ENCODE measurements at places on chromosomes 11 and 22.

DNA sequence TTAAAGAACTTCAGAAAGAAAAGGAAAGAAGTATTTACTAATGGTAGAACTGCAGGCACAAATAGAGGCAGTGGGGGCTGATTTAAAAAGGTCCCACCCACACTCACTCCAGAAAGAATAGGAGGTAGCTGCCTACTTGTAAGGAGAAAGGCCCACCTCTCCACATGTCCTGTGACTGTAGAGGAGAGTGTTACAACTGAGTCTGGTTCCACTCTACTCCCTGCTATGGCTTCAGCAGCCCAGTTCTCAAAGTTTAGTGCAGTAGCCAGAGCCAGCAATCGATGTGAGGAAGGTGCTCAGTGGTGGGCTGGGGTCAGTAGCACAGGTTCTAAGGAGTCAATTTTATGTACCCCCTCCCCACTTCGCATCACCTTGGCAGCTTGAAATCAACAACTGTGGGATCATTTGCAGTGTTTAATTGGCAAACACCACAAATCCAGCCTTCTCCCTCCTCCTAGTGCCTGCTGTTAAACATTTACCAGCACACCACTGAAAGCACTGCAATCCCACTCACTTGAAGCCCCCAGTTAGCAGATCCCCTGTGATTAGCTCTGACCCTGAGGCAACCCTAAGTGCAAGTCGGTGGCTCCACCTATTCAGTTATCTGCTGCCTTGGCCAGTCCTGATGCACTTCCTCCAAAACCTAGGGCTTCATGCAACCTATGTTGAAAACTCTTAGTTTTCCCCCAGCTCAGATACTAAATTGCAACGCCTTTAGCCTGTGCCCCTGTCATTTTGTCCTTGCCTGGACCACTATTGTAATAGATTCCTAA lies 146.6 kb downstream of the BBOX1 start:
- no peak for DNase-seq

GRCh38 chr11:69939551-69940245 lies 120.5 kb upstream of the FGF3 start:
- DNase-seq = no peak

DNA sequence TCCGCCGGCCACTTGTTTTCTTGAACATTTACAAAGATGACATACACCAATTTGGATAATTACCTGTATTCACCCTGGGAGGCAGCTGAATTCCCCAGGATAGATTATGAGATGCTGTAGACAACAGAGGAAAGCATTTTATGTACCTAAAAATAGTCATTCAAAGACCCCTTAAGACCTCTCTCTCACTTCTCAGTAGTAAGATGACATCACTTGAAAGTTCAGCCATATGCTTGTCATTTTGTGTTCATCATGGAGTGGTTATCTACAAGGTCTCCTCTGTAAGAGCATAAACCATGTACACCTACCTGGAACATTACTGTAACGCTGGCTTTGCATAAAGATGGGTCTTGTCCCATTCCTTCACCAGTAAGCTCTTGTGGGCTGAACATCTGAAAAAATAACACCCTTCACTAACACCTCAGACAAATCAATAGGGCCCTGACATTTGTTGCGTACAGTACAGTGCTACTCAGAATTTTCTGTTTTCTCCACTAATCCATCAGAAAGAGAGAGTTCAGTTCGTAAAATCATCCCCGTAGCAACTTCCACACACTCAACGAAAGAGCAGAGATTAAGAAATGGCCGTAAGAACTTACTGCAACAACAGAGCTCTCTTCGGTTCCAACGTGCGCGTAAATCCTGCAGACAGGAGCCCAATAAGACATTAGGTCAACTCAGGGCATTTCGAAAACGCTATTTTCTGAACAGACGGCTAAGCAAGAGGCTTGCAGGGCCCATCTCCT lies 15.6 kb upstream of the WDR74 start:
- DNase-seq = no peak

GRCh38 chr11:116861539-116861938 lies 24.1 kb upstream of the APOA1 start:
- no peak for DNase-seq

- no peak for DNase-seq
These were observed 46.0 kb upstream of the CLPB start for GRCh38 chr11:72480347-72480746.

GRCh38 chr11:475941-476340 lies 25.9 kb downstream of the PTDSS2 start:
- DNase-seq = no peak

GRCh38 chr11:18265949-18266348 lies at the start of gene SAA1:
Gene SAA1 (plus strand): TSS chr11:18266264. CDS start chr11:18266888, 624 bp downstream.
- DNase-seq = no peak

DNA sequence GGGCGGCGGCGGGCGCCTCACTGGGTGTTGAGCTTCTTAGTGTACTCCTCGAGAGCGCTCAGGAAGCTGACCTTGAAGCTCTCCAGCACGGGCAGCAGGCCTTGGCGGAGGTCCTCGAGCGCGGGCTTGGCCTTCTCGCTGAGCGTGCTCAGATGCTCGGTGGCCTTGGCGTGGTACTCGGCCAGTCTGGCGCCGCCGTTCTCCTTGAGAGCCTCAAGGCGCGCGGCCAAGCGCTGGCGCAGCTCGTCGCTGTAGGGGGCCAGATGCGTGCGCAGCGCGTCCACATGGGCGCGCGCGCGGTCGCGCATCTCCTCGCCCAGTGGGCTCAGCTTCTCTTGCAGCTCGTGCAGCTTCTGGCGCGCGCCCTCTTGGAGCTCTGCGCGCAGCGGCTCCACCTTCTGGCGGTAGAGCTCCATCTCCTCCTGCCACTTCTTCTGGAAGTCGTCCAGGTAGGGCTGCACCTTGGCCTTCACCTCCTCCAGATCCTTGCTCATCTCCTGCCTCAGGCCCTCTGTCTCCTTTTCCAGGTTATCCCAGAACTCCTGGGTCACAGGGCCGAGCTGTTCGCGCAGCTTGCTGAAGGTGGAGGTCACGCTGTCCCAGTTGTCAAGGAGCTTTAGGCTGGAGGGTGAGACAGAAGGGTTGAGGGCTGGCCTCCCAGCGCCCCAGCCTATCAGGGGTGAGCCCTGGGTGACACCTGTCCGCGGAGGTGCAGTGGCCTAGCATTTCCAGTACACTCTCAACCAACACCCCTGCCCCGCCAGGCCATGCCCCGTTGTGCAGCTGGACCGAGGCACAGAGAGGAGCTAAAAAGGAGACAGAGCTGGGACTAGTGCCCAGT lies 1.4 kb downstream of the APOA1 start:
- peak; percentile 49 for DNase-seq

DNA sequence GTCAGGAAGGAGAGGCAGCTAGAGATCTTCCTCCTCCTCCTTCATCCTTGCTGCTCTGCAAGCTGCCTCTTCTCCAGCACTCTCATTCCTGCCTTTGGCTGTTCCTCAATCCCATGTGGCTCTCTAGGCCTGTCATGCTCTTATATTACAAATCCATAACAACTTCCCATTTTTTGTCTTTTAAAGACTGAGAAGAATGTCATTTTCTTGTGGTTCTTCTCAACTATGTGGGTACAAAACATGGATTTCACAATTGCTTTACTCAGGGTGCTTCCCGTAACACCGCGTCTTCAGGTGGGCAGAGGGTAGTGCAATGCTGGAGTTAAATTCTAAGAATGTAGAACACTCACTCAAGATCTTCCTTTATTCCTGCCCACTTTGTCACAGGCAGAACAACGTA lies 6.8 kb upstream of the CAT start:
- no peak for DNase-seq

DNA sequence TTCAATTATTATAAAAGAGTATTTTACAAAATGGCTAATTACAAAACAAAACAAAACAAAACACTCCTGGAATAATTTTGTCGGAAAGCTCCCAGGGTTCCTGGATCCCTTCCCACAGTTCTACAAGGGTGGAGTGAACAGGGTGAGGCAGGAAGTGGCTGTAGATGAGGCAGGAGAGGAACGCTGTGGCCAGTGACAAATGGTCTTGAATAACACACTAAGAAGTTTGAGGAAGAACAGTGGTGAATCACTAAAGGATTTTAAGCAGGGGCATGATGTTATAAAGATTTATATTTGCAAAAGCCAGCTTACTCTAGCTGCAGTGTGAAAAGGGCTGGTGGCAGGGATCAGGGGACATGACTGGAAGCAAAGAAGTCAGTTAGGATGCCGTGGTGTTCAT lies 33.8 kb upstream of the APOA1 start:
- no peak for DNase-seq

GRCh38 chr11:65516135-65516968 lies 8.5 kb upstream of the SCYL1 start:
- no peak for DNase-seq

DNA sequence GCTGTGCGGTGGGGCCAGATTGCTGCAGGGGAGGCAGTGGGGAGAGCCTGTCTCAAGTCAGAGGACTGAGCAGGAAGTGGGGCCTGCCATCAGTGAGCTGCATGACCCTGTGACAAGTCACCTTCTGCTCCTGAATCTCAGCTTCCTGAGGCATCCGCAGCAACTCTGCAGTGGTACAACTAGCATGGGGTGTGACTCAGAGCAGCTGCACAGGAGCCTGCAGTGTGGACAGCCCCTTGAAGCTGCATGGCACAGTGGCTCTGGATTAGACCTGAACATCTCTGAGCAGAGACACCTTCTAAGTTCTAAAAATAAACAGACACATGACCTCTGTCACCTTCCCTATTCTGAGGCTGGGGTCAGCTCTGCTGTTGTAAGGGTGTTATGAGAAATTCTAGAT lies 18.0 kb downstream of the FAM227A start:
- DNase-seq = no peak

DNA sequence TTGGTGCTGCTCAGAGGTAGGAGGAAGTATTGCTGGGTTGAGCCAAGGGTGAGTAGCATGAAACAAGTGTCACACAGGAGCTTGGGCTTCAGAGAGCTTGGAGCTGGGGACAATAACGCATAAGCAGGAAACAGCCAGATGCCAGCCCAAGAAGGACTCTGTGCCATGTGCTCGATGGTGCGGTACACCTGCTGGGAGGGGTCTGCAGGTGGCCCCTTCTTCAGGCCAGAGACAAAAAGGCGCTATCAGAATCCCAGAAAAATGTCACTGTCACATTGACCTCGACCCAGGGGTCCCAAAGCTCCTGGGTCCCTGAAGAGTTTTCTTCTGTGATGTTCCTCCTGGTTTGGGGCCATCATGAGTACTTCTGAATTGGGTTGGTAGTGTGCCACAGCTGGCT lies 244.4 kb downstream of the TBC1D22A start:
- DNase-seq = no peak

GRCh38 chr22:45621836-45622600 lies 49.6 kb upstream of the ATXN10 start:
- DNase-seq = no peak

DNA sequence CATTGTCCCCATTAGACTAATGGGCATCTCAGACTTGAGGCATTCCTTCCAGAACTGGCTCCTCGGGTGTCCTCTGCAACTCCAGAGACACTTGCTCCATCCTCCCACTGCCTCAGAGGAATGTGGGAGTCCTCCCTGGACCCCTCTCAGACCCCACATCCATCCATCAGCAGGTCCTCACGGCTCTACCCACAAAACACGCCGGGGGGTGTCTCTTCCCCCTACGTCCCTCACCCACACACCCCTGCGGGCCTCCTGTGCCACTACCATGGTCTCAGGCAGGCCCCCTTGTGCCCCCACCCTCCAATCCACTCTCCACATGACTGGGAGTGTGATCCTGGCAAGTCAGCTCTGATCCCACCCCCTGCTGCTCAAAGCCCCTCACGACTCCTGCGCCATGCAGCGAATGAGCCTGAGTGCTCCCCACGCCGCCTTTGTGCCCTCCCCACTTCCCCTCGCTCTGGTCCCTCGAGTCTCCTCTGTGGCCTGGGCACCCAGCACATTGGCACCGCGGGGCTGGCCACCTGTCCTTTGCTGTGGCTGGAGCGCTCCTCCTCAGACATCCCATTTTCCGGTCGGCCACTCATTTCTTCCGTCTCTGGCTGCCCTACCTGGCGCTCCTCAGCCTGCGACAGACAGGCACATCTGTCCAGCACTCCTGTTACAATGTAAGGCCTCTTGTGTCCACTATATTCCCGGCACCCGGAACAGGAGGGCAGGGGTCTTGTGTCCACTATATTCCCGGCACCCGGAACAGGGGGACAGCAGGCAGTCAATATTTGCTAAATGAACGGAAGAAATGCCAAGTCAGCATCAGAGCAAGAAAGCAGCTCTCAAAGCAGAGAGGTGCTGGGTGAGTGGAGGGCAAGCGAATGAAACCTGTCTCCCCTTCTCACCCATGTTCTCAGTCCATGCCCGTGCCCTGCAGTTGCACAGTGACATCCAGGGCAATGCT lies 14.2 kb upstream of the MOB2 start:
- no peak for DNase-seq

DNA sequence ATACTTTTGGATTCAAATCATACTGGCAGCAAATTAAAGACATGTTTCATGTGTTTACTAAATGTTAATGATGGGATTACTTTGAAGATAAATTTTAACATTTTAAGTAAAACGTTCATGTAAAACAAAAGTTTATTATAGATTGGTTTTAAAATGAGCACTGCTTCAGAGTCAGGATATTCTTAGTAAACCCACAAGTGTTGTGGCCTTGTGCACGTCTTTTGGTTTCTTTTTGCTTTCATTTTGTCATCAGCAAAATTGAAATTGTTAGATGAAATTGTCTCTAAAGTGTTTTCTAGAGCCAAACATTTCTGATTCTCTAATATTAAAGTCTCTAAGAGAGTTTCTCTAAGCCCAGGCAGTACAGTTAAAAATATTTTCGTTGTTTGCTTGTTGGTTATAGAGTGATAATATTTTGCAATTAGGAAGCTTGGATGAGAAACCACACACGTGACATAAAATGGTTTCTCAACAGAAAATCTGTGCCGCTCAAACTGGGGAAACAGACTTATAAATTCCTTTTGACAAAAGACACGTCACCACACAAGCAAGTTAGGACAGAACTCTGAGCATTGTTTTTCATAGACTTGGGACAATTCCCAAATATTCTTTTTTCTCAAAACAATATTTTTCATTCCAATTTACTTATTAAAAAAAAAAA lies 164.4 kb downstream of the TEAD1 start:
- DNase-seq = no peak

- no peak for DNase-seq
These were observed 92.6 kb upstream of the GAL start for GRCh38 chr11:68591719-68592118.
